ENCODE measurements at places on chromosomes 3 and 15. TPM values are rescaled to one million over a fixed set of nuclear protein-coding genes. Genes with fewer than 3 reads are reported as not detected.
A peak's percentile ranks its signal among the peaks of the same experiment; 100 is the strongest.

DNA sequence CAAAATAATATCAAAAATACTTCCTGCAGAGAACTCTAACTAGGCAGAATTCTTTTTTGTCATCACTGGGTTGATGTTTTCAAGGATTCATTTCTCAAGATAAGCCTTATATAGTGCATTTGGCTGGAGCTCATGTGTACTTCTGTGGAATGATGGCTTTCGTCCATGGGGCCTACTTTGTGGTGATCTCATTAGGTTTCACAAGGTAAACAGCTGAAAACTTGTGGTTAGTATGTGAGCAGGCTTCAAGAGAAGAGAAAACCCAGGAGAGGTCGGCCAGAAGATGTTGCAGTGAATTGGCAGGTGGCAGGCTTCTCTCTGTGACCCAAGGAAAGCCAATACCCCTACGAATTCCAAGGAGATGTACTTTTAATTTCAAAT, 121.4 kb upstream of the PHLDB2 start:
- DNase-seq: peak; percentile 91
- no peak overlapping the region for H3K4me3 ChIP-seq
- H3K27me3 ChIP-seq: no peaks in the 10 kb centered on the region
- peak overlapping the region; percentile 95 for H3K27ac ChIP-seq
- no peaks in the 10 kb centered on the region for H3K36me3 ChIP-seq
- H3K4me1 ChIP-seq: peaks cover 14% of the 10 kb centered on the region

DNA sequence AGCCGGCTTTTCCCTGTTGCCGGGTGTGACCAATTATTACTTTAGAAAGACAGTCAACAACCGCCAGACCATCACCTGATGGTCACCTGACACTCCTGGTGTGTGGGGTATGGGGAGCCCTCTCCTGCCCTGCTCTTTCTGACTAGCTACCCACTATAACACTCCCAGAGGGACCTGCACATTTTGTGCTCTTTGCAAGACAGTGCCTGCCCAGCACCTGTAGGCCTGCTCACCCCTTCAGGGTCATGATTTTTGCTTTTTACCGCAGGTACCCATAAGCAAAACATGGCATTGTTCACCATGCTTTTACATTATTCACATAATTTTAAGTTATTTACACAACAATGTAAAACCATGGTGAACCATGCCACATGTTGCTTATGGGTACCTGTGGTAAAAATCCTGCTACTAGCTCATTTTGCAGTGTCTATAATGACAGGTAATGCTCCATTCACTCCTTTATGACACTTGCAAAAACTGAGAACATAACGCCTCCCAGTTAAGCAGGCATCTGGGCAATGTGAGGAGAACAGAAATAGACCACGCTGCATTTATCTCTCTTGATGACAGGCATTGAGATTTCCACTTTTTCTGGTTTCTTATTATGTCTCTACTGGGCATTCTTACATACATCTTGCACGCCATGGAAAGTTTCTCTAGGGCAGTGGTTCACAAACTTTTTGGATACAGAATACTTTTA, 9.9 kb downstream of the CCRL2 start:
- no peaks in the 10 kb centered on the region for H3K27me3 ChIP-seq
- H3K4me1 ChIP-seq: no peaks in the 10 kb centered on the region
- H3K4me3 ChIP-seq: no peak overlapping the region

- H3K27ac ChIP-seq: peak overlapping the region; percentile 60
- H3K4me3 ChIP-seq: no peak overlapping the region
- no peaks in the 10 kb centered on the region for H3K27me3 ChIP-seq
- H3K4me1 ChIP-seq: no peaks in the 10 kb centered on the region
- H3K36me3 ChIP-seq: no peaks in the 10 kb centered on the region
- DNase-seq: peak; percentile 81
These were observed 9.1 kb downstream of the BCL2L10 start for GRCh38 chr15:52103217-52104207.

- H3K27me3 ChIP-seq: no peaks in the 10 kb centered on the region
- no peak overlapping the region for H3K27ac ChIP-seq
- no peak for DNase-seq
- no peak overlapping the region for H3K4me3 ChIP-seq
- H3K36me3 ChIP-seq: no peaks in the 10 kb centered on the region
- H3K4me1 ChIP-seq: no peaks in the 10 kb centered on the region
These were observed 563.8 kb downstream of the TBL1XR1 start for GRCh38 chr3:176633511-176633910.

Gene WWTR1
- 103 TPM for total RNA-seq
